ENCODE measurements at places on chromosomes 11 and 22.

DNA sequence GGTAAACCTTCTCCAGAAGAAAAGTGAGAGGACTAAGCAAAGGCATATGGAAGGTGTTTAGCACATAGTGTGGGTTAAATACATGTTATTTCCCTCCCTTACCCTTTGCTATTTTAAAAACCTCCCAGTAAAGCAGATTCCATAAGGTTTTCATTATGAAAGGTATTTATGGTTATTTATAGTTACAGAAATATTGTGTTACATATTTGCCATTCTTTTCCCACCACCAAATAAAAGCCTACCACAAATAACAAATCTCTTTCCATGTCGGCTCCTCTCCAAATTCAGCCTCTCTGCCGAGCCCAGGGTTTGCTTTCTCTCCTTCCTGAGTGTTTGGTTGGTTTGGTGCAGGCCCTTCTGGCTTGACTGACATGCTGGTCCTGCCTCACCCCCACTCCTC lies 64.4 kb downstream of the INSC start:
- DNase-seq: no peak

GRCh38 chr11:35089666-35090065 lies 49.3 kb upstream of the CD44 start:
- no peak for DNase-seq

GRCh38 chr22:46234969-46235368 lies 15.1 kb downstream of the CDPF1 start:
- no peak for DNase-seq

GRCh38 chr11:79129702-79130101 lies 311.1 kb downstream of the TENM4 start:
- no peak for DNase-seq

DNA sequence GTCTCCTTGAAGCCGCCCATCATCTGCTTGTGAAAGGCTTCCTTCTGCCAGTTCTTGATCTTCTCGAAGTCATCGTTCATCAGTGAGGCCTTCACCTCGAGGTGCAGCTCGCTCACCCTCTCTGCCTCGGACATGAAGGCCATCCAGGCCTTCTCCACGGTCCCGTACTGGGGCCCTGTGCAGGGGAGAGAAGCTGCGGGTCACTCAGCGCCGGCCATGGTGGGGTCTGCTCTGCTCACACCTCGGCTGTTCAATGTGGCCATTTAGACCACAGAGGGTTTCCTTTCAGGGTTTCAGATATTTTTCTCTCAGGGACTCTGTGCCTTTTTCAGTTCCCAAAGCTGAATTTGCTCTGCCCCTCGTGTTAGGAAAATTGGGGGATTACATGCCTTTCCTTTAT lies 33.9 kb upstream of the ARFGAP3 start:
- no peak for DNase-seq

- no peak for DNase-seq
These were observed 29.5 kb downstream of the KCNJ1 start for GRCh38 chr11:128837627-128838026.

GRCh38 chr11:109963101-109963500 lies 130.1 kb upstream of the ZC3H12C start:
- no peak for DNase-seq

- DNase-seq: no peak
These were observed 740 bp downstream of the EML3 start for GRCh38 chr11:62611705-62612365.

DNA sequence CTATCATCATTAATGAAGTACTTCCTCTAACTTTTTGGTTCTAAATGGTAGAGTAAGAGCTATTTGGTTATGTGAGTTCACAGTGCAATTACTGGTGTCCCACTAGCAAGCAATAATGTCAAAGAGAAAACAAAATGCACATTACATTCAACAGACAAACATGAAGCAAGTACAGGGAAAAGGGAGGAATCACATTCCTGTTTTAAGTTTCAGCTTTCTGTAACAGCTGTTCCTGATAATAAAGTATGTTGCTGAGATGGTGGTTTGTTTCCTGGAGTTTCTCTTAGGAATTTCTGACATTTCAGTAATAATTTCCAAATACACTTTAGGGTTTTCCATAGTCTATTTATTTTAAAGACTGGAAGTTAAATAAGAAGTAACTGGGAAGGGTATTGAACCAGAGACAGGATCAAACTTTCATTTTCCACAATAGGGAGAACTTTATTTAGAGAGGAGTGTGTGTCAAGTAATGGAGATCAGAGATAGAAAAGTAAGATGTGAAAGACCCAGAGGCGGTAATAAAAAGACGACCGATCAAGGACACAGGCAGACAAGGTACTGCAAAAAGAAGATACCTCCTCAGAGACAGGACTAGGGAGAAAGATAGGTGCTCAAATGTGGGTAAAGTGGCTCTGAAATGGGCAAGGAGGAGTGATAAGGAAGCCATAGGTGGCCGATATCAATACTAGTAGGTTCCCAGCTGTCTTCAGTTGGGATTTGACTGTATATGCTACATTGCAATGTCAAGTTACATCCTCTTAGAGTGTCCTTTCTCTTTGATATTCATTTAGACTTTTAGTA lies 20.8 kb upstream of the CLNS1A start:
- DNase-seq: no peak

DNA sequence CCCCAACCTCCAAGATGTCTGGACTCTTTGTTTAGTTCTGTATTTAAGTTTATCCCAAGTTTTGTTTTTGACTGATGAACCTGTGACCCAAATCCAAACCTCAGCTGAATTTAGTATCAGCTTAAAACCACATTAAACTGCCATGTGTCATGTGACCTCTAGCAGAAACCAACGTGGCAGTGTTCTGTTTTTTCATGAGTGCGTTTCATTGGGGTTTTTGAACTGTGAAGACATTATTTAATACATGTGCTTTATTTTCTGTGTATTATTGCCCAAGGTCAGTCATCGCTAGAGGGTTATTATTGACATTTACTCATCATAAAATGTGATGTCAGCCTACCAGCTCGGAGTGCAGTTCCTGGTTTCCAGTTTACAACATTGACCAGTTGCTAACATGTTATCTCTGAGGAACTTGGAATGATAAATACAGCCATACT lies 1.8 kb downstream of the TLCD5 start:
- DNase-seq: peak; percentile 77

GRCh38 chr11:33178443-33179180 lies 17.3 kb upstream of the CSTF3 start:
- peak; percentile 24 for DNase-seq

- DNase-seq: no peak
These were observed 60.9 kb upstream of the MYEOV start for GRCh38 chr11:69232821-69233743.

DNA sequence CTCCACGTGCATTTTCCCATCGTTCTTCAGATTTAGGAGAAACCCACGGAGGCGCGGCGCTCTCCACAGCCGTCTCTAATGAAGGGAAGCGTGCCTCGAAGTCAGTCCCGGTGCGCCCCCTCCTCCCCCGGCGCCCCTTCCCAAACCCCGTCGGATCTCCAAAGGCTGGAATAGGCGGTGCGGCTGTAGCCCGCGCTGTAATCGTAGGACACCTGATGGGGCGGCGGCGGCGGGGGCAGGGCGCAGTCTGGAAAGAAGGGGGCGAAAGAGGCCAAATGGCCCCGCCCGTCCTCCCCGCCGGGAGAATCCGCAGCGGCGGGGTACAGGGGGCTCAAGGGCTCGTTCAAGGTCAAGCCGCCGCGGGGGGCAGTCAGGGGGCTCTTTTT lies 1.3 kb downstream of the FAM181B start:
- DNase-seq: no peak

DNA sequence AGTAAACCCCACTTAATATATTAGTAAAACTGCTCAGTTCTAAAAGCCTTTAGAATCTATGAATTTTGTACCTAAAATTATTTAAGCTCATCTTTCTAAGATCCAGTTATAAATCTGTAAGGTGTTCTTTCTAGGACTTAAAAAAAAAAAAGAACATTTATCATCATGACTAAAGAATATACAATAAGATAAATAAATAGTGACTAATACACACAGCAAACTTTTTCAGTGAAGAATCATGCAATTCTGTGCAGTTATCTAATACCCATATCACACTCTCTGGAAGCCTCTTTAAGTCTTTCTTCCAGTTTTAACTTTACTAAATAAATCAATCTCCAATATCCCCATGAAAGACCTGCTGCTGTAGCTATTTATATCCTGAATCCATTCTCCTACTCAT lies 59.8 kb downstream of the CEP57 start:
- DNase-seq: no peak

DNA sequence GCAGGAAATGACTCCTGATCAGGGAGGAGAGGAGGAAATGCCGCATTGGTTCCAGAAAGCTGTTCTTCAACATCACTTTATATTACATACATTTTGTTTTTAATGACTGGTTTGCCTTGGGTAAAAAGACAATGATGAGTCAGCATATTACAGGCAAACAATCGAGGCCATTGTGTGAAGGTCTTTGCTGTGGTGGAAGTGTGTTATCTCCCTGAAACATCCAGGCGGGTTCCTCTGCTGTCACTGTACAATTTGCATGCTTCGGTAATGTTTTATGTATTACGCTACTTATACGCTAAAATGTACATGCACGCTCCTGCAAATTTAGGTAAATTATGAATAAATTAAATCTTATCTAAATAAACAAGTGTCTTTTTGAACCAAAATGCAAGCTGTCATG lies 161.1 kb downstream of the KIRREL3 start:
- no peak for DNase-seq

GRCh38 chr11:62545437-62546243 lies 966 bp downstream of the AHNAK start:
- DNase-seq: peak; percentile 87

- DNase-seq: no peak
These were observed 6.8 kb upstream of the CREB3L1 start for GRCh38 chr11:46270684-46271083.

DNA sequence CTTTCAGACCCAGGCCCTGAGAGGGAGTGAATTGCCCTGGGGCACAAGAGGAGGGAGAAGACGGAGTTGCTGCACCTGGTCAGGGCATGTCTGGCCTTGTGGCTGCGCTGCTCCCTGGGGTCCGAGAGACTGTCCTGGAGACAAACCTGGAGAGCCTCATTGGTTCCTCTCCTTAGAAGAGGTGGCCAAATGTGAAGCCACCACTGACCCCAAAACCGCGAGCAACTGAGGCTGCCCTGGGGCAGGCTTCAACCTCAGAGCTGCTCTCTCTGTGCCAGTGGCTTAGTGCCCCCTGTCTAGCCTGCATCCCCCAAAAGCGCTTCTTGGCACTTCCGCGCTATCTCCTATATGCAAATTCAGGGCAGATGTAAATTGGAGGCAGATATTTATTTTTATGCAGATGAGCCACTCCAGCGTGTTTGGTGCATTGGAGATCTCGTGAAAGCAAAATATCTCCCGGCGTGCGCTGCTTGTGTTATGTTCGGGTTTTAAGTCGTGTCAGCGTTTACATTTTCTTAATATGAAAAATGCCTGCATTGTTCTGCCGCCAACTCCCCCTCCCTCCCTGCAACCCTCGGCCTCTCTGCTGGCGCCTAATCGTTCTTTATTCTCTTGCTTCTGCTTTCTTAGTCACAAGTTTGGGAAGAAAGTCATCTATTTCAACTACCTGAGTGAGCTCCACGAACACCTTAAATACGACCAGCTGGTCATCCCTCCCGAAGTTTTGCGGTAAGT lies 69.5 kb downstream of the ARHGAP8 start:
- no peak for DNase-seq

- no peak for DNase-seq
These were observed 531.7 kb downstream of the ETS1 start for GRCh38 chr11:128055576-128056217.

DNA sequence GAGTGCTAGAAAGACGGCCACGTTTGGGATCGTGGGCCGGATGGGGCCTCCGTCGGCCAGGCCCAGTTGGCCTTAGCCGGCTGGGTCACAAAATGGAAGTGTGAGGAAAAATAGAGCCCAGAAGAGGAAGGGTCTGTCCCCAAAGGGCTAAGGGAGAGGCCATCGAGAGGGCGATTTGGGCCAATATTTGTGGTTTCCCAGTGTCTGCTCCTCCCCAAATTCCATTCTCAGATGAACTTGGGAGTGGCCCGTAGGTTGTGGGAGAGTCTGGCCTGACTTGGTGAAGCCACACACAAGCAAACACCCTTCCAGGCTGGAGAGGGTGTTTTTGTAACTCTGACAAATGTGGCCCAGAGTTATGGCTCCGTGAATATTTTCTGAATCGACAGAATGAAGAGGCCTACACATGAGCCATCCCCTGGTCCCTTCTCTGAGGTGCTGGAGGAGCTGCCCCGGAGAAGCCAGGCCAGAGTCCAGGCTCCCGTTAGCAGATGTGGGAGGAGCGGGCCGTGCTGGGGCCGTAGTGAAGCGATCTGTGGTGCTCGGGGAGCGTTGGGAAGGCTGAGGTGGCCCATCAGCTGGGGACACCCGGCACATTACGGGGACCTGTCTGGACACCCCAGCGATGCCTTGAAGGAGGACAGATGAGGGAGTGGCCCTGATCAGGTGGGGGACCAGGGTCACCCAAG lies 73.5 kb upstream of the PPARA start:
- DNase-seq: no peak

- DNase-seq: no peak
These were observed 17.6 kb downstream of the PLA2G6 start for GRCh38 chr22:38163844-38164550.

DNA sequence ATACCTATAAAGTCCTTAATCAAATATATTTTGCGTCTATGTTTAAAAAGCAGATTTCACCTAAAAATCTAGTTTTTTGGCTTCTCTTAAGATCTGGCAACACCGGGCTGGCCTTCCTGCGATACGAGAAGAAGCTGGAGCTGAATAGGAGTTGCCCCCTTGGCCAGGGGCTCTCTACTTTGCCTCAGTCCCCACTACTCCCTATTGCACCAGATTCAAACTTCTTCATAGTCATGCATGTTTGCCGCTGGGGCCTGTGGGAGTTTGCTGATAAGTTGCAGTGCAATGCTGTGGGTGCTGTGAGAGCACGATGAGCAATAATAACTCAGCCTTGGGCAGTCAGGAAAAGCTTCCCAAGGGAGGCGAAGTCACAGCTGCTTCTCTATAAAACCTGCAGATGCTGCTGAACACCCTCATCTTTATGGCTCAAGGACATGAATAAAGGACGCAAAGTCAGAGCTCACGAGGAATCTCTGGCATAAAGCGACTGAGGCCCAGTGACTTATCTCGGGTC lies 15.2 kb upstream of the EIF3D start:
- peak; percentile 64 for DNase-seq

DNA sequence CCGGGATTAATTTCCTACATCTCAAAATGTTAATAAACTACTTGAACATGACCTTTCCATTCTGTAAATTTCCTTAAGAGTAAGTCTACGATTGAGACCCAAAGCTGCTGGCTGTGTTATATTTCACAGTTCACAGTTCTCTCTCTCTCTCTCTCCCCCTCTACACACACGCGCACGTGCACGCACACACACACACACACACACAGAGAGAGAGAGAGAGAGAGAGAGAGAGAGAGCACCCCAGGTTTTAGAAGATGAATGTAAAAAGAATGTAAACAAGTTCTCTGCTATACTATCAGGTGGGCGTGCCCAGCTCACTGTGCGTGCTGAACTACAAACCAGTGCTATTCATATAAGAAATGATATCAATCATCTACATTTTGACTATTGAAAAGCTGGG lies 3.3 kb downstream of the BDNF start:
- no peak for DNase-seq

DNA sequence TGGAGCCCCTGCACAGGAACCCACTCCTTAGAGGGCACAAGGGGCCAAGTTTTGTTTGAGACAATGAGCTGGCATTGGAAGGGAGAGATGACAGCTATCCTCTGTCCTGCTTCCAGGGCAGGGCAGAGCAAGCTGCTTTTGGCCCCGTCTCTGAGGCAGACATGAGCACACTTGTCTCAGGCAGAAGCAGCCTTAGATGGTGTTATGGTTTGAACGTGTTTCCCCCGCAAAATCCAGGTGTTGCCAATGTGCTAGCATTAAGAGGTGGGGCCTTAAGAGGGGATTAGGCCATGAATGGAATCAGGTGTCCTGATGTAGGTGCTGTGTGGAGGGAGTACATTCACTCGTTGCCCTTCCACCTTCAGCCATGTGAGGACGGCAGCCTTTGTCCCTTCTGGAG lies 2.5 kb downstream of the TP53AIP1 start:
- DNase-seq: no peak
